Caudate nucleus (tissue), 63 donors: ENCODE measurements at places on chromosomes 1 and 21.

- DNase-seq = no peak
Observed at GRCh38 chr1:244011271-244011670, 39.8 kb upstream of the ZBTB18 start.

DNA sequence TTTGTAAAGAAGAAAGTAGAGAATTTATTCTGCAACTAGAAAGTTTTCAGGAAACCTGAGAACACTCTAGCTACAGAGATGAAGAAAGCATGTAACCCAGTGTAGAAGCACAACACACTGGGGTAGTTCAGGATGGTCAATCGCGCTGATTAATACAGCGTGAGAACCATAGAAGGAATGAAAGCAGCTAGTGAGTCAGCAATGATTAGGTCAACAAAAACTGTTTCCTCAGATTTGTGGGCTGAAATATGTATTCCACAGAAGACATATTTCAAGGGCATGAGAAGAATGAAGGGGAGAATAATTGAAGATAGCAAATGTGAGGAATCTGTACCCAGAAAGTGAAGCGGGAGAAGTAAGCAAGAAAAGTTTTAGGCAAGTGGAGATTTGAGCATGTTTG, 97.8 kb upstream of the ADGRL2 start:
- DNase-seq = no peak

- DNase-seq = no peak
Observed at GRCh38 chr1:227559499-227559898, 3.9 kb upstream of the ZNF678 start.

DNA sequence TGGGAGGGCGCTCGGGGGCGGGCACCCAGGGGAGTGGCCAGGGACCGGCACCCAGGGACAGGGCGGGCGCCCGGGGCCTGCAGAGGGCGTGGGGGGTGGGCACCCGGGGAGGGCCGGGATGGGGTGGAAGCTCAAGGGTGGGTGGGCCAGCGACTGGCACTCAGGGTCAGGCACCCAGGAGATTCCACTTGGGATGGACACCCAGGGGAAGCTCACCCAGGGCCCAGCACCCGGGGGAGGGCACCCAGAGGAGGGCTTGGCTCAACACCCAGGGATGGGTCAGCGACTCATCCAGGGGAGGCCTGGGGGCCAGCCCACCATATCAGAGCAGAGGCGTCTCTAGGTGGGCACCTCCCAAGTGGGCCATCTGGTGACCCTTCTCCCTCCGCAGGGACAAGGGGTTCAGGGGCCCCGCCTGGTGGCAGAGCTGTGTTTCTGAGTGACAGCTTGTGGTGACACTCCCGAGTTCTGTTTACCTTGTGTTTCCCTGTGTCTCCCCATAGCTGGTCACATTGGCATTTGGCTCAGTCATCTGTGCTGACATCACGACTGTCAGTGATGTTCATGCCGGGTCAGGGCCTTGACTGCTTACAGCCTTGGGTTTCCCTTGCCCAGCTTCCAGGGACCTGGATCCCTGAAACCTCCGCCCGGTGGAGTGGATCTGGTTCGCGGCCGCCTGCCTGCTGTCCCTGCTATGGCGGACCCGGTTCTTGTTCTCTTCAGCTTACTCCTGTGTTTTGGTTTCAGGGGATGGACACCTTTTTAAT, 749 bp downstream of the IBA57 start:
- peak; percentile 53 for DNase-seq

DNA sequence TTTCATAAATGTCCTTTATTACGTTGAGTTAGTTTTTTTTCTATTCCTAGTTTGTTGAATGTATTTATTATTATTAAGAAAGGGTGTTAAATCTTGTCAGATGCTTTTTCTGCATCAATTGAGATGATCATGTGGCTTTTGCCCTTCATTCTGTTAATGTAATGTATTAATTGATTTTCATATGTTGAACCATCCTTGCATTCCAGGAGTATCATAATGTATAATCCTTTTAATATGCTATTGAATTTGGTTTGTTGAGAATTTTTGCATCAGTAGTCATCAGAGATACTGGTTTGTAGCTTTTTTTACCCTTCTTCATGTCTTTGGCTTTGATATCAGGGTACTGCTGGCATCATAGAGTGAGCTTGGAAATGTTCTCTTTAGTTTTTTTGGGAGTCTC, 100.0 kb downstream of the POFUT2 start:
- DNase-seq = no peak

- no peak for DNase-seq
Observed at GRCh38 chr1:6427441-6428390, 3.1 kb downstream of the ESPN start.

DNA sequence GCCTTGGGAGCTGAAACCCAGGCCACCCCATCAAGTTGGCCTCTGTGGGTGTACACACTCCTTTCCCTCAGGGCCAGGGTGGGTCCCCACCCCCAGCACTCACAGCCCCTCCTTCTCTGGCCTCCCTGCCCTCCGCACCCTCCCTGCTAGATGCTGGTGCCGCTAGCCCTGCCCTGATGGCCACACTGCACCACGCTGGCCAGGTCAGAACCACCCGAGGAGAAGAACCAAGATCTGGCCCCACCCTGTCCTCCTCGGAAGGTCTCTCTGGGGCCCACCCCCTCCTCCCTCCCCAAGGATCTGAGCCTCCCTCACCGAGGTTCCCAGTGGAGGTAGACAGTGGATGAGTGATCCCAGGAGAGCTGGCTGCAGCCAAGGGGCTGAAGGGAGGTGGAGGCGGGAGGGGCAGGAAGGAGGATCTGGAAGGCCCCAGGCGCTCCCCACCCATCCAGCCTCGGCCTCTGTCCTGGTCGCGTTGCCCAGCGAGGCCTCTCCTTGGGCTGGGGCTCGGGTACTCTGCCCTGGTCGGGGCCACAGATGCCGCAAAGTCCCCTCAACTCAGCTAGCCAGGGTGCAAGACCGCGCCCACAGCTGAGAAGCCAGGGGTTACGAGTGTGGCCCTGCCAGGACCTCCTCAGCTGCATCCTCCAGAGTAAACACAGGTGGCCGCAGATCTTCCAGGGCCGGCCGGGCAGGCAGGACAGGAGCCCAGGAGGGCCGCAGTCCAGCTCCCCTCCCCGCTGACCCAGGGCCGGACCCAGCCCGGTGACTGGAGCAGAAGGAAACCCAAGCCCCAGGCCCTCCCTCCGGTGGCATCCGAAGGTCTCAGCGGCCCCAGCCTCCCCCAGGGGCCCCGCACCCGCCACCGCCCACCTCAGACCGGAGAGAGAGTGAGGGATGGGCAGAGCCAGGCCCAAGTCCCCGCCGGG, 5.2 kb downstream of the B3GALT6 start:
- no peak for DNase-seq

- no peak for DNase-seq
Observed at GRCh38 chr21:40912375-40912774, 65.4 kb upstream of the DSCAM start.
